ENCODE measurements at places on chromosomes 3 and 15. TPM values are rescaled to one million over a fixed set of nuclear protein-coding genes. Genes with fewer than 3 reads are reported as not detected.

The GOLGA8G gene
- not detected for total RNA-seq

The PPM1L gene
- total RNA-seq, result 13.0 TPM

The EXD1 gene
- not detected for total RNA-seq

The MEIS2 gene
- 54.0 TPM for total RNA-seq

The CAMK2N2 gene
- not detected for total RNA-seq

The TNFSF10 gene
- total RNA-seq, result 17.3 TPM

The OSBPL10 gene
- 28.1 TPM for total RNA-seq

The HRG gene
- not detected for total RNA-seq

The GOLGA8J gene
- not detected for total RNA-seq

The KBTBD12 gene
- 3.0 TPM for total RNA-seq

The IMPG2 gene
- 0.38 TPM for total RNA-seq

The DPPA4 gene
- not detected for total RNA-seq
